ENCODE measurements at places on chromosomes 4 and X.

- no peak for DNase-seq
Observed at GRCh38 chr4:147791865-147792264, 60.0 kb downstream of the ARHGAP10 start.

DNA sequence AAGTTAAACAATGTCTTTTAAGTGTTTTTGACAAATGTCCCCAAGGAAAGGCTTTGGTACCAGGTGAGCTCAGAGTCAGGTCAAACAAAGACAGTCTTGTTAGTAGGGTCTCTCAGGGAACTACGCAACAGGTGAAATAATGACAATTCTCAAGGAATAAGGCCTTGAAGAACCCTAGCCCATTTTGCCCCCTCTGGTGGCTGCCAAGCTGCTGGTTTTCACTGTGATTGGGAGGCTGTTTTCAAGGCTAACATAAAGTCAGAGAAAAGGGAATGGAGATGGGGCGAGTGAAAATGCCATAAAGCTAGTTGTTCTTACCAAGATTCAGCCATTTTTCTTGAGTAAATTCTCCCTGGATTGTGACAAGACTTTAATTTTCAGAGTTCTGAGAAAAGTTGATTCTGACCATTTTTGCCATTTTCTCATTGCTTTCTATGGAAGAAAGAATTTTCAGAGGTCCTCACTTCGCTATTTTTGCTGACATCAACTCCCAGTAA lies 58.7 kb downstream of the RWDD4 start:
- DNase-seq = no peak

GRCh38 chr4:87427518-87427868 lies 5.1 kb downstream of the NUDT9 start:
- DNase-seq = no peak

GRCh38 chrX:119759248-119759766 lies 919 bp downstream of the SOWAHD start:
- no peak for DNase-seq
